ENCODE measurements at places on chromosomes 5 and 9. TPM values are rescaled to one million over a fixed set of nuclear protein-coding genes. Genes with fewer than 3 reads are reported as not detected.

Gene LHX6
- 0.40 TPM for total RNA-seq

Gene BNC2
- 6.5 TPM for total RNA-seq

Gene GPR151
- total RNA-seq, result not detected

Gene PRUNE2
- total RNA-seq, result 8.5 TPM

DNA sequence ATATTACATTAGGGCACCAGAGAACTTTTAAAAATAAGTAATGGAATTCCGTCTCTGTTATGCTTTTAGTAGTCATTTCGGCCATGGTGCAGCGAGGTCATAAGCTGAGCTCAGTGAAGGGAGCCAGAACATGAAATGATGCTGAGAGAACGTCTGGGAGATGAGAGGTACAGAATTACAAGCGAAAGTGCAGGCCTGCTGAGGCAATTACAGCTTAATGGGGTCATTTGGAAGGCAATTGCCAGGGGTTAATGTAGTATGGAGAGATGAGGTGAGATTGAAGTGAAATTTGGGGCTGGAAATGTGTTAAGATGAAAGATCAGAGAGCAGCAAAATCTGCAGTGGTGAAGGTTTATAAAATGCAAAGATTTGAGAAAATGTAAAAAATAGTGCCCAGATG lies 96.5 kb downstream of the PBX3 start:
- DNase-seq, result no peak

DNA sequence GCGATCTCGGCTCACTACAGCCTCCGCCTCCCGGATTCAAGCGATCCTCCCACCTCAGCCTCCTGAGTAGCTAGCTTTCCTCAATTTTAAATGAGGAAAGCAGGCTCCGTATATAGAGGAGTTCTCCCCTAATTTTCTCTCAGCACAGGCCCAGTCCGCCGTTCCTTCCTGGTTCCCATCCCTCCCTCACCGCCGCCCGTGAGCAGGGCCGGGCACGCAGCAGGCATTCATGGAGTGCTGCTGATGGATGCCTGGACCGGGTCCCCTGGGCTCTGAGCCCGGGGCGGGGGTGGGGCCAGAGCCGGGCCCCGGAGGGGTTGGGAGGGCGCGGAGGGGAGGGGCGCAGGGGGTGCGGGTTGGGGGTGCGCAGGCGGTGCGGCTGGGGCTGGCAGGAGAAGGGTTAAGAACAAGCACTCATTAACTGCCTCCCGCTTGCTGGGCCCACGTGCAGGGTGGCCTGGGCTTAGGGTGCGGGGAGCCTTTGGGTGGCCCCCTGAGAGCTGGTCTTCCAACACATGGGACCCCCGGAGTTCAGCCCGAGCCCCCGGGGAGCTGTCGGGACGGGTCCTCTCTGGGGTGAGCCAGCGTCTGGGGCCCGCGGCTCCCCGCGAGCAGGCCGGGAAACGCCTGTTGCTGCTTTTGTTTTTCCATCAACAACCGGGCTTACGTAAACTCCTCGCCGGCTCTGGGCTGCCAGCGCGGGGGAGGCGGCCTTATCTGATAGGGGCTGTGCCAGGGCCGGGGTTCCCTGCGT lies 33.7 kb downstream of the LHX2 start:
- DNase-seq, result peak; percentile 45

- DNase-seq, result no peak
Measured at GRCh38 chr9:73138516-73138915, 13.1 kb upstream of the ANXA1 start.

DNA sequence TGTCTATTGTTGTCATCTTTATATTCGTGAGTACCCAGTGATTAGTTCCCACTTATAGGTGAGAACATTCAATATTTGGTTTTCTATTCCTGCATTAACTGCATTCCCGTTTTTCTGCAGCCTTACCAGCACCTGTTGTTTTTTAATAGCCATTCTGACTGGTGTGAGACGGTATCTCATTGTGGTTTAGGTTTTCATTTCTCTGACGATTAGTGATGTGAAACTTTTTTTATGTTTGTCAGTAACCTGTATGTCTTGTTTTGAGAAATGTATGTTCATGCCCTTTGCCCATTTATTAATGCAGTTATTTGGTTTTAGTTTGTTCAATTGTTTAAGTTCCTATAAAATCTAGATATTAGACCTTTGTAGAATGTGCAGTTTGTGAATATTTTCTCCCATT lies 546.0 kb upstream of the RORB start:
- DNase-seq, result no peak

GRCh38 chr5:42606464-42606869 lies 150.2 kb upstream of the CCDC152 start:
- no peak for DNase-seq

DNA sequence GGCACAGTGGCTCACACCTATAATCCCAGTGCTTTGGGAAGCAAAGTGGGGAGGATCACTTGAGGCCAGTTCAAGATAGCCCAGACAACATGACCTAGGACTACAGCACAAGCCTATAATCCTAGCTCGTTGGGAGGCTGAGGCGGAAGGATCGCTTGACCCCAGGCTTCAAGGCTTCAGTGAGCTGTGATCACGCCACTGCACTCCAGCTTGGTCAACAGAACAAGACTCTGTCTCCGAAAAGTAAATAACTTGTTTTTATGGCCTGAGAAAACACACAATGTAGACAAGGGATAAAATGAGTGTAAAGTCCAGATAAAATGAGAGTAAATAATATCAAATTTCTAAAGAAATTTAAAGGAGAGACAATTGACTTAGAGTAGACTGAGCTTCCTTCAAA lies 26.3 kb downstream of the SHLD3 start:
- no peak for DNase-seq

DNA sequence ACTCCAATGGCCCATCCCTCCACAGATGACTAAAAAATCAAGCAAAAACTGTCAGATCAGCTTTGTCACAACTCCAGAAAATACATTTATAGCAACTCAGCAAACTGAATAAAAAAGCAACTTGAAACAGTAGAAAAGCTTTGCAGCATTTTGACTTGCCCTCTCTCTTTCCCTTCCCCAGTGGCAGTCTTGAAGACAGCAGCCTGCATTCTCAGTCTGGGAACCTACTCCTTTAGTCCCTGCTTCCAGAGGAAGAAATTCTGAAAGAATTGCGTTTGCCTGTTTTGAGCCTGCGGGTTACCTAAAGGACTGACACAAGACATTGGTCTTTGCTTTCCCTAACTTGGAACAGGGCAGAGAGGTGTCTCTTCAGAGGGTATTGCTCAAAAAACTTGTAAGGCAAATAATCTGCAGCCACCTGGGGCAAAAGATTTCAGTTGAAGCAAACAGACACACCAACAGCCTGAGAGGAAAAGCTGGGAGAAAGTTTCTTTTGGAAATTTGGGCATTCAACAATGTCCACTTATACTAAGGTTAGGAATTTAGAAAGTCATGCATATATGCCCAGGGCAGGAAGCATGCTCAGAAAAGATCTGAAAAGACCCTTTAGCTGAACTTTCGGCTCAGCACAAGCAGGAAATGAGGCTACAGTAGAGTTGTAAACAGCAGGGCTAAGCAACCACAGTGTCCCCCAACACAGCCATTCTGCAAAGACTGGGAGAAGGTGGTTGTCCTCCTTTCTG lies 15.2 kb upstream of the SLC35D2 start:
- peak; percentile 49 for DNase-seq

DNA sequence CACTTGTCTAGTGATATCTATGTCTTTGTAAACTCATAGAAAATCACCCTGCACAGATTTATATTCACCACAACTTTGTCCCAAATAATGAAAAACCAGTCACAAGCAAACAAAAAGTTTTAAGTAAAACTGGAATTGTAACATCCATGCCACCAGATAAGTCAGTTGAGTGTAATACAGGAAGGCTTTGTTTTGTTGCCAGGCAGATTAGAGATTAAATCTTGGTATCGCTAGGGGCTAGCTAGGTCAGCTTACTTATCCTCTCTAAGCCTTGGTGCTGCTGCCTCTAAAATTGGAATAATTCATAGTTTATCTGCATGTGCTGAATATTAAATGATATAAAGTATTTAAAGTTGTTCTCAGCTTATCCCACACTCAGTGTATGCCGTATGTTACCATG lies 1062.5 kb downstream of the CDH9 start:
- DNase-seq, result no peak

GRCh38 chr5:34452170-34452828 lies 203.8 kb upstream of the RAI14 start:
- DNase-seq, result peak; percentile 17

GRCh38 chr9:89474939-89475338 lies 23.0 kb downstream of the SEMA4D start:
- DNase-seq, result no peak
